ENCODE measurements at places on chromosomes 4 and X. TPM values are rescaled to one million over a fixed set of nuclear protein-coding genes. Genes with fewer than 3 reads are reported as not detected.

- DNase-seq: no peak
Observed at GRCh38 chr4:171390626-171391025, 422.6 kb upstream of the GALNTL6 start.

DNA sequence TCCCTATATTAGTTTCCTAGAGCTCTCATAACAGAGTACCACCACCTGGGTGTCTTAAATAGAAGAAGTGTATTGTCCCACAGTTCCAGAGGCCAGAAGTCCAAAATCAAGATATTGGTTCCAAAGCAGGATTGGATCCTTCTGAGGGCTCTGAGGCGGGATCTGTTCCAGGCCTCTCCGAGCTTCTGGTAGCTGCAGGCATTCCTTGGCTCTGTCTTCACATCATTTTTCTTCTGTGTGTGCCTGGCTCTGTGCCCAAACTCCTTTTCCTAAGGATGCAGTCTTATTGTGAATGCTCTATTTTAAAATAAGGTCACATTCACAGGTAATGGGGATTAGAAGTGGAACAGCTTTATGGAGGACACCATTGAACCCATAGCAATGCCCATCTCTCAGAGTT is 253.7 kb upstream of the TAPT1 start:
- no peak for DNase-seq

GRCh38 chr4:137432446-137433311 is 99.6 kb downstream of the PCDH18 start:
- DNase-seq: no peak

DNA sequence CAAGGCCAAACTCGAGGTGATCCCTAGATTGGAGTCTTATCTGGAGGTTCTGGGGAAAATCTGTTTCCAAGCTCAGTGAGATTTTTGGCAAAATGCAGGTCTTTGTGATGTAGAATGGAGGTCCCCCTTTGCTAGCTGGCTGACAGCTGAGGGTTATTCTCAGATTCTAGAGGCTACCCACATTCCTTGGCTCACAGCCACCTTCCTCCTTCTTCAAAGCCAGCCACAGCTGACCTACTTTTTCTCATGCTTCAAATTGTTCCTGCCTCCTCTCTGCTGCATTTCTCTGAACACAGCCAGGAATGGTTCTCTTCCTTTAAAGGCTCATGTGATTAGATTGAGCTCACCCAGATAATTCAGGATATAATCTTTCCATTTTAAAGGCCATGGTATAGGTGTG is 86.9 kb downstream of the VCX3A start:
- no peak for DNase-seq

GRCh38 chr4:96039217-96039616 is 199.3 kb downstream of the PDHA2 start:
- DNase-seq: no peak

DNA sequence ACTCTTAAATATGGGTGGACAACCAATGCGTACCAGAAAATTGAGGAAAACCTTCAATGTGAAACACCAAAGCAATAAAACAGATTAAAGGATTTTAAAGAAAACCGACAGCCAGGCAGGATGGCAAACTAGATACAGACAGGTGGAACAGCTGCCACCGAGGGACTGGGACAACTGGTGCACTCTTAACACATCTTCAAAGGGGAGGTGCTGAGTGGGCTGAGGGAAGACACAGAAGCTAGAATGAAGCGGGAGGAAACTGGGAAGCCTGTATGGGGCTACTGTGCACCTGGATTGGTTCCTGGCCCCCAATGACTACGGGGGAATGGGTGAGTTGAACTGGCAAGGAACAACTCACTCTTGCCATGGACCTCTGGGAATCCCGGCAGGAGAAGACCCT is 20.7 kb downstream of the ZNF280C start:
- DNase-seq: no peak

- DNase-seq: no peak
Observed at GRCh38 chr4:74394476-74395136, 29.7 kb downstream of the EREG start.

DNA sequence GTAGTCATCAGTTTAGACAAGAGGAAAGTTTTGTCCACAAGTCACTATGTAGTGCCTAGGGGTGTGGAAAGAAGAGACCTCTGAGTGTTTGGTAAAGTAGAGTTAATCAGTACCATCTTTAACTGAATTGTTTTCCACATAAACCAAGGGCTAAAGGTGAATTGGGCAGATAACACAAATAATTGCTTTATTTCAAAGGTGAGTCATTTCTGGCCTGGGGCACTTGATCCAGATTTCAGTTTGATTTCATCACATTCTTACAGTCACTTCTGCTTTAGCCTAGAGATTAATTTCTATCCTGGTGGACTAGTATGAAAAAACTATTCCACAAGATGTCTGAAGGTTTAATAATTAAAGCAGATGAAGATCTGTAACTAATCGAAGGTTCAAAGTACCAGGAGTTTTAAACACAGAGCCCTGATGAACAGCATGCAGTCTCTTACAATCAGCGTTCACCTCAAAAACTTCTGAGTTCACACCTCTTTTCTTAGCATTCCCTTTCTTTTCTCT is 74.5 kb upstream of the BOD1L1 start:
- no peak for DNase-seq

DNA sequence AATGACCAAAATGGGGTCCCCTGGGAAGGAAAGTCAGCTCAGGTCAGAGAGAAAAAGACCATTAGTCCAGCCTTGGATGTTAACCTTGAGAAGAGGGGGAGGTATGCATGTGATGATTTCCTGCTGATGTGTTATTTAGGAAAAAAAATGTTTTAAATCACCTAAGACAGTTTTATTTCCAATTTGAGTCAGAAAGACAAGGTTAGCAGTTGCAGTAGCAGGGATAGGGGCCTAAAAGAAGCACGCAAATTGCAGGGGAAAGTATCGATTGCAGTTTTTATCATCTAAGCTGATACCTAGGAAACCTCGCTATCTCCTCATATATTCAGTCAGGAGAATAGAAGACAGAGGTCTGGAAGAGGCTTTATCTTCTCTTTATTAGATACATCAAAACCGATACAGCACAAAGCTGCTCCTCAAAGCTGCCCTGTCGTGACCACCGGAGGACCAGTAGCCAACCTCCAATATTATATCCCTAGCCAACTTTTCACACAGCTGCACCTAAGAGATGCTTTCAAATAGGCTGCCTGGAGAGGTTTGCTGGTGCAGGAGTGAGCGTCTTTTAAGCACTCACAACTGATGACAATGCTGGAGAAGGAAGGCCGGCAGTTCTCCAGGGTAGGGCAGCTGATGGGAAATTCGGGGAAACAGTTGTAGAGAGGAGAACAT is 289.4 kb downstream of the INPP4B start:
- no peak for DNase-seq

DNA sequence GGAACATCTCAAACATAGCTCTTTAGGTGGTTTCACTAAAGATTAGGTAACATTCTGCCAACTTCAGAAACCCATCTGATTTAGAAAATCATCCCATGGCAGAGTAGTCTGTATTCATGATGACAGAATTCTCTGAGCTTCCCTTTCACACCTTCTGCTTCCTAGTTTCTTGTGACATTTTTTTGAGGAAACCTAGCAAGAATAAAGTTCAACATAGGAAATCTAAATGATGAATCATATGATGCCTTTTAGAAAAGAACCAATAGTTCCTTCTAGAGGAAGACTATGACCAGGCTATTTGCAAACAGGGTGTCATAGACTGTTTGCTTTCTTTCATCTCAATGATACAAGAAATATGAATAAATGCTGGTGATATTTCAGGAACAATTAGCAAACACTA is 49.8 kb upstream of the CAMK2D start:
- no peak for DNase-seq

DNA sequence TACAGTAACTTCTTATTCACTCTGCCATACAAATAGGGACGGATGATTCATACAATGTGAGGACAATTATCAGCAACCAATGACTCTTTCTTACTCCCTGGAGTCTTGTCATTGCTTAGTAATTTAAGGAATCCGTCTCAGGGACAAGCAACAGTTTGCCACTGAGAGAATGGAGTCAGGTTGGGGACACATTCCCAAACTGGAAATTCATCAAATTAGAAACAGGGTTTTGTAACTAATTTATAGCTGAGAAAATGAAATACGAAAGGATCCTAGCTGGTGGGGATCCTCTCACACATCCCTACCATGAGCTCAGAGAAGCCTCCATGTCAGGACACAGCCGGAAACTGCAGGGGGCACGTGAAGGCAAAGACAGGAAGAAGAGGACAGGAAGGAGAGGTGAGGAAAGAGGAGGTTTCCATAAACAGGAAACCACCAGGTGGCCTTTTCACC is 50.4 kb upstream of the KDR start:
- DNase-seq: peak; percentile 66

- no peak for DNase-seq
Observed at GRCh38 chr4:107616838-107617389, 103.1 kb downstream of the PAPSS1 start.

GRCh38 chr4:100290585-100290984 is 100.3 kb upstream of the DDIT4L start:
- no peak for DNase-seq

- DNase-seq: no peak
Observed at GRCh38 chr4:2408401-2408958, 10.0 kb downstream of the ZFYVE28 start.

- DNase-seq: no peak
Observed at GRCh38 chrX:154724993-154725756, 25.7 kb downstream of the GAB3 start.

GRCh38 chrX:22392133-22392948 is 119.6 kb downstream of the CBLL2 start:
- DNase-seq: no peak

- DNase-seq: peak; percentile 71
Observed at GRCh38 chr4:64781737-64782326, 372.6 kb upstream of the TECRL start.

GRCh38 chr4:7973545-7973981 is 33.9 kb upstream of the AFAP1 start:
- DNase-seq: no peak

GRCh38 chrX:39431893-39432292 is 630.6 kb downstream of the MID1IP1 start:
- no peak for DNase-seq

GRCh38 chr4:139808381-139808807 is 142.8 kb downstream of the MGST2 start:
- no peak for DNase-seq

- no peak for DNase-seq
Observed at GRCh38 chr4:188400451-188400850, 261.2 kb downstream of the TRIML1 start.

DUX4 gene
- not detected for polyA plus RNA-seq

ATP5ME gene
- polyA plus RNA-seq: 244 TPM

GSX2 gene
- not detected for polyA plus RNA-seq

NSUN7 gene
- polyA plus RNA-seq: 0.03 TPM

TSPAN6 gene
- 53.7 TPM for polyA plus RNA-seq

TGIF2LX gene
- polyA plus RNA-seq: not detected

MAGEA2 gene
- polyA plus RNA-seq: not detected

KLKB1 gene
- polyA plus RNA-seq: not detected

SHROOM4 gene
- polyA plus RNA-seq: 29.7 TPM

AFP gene
- polyA plus RNA-seq: not detected

TCP11X2 gene
- polyA plus RNA-seq: not detected

RAPGEF2 gene
- polyA plus RNA-seq: 28.7 TPM

Measured in endothelial cell of umbilical vein (primary cell).